ENCODE measurements at places on chromosomes 3 and 15.

DNA sequence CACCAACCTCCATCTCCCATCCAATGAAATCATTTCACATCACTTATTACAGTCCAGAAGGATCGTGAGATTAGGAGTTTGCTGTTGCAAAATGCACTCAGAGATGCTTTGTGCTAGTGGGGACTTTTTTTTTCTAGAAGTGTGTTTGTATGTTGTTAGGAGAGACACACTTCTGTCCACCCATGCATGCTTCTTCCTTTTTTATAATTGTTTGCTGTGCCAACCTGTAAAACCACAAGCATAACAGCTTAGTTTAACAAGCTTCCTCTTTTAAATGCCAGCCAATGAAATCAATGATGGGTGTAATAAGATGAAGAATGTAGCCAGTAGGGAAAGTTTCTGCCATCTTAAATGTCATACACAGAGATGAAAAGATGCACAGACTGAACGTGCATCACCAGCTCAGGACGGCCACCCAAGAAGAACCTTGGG, 305.6 kb upstream of the STT3B start:
- no peak for DNase-seq

- DNase-seq, result no peak
These were observed 46.4 kb downstream of the TMEM44 start for GRCh38 chr3:194586836-194587235.

- DNase-seq, result no peak
These were observed 293.0 kb downstream of the ADAMTS17 start for GRCh38 chr15:100048736-100049135.

DNA sequence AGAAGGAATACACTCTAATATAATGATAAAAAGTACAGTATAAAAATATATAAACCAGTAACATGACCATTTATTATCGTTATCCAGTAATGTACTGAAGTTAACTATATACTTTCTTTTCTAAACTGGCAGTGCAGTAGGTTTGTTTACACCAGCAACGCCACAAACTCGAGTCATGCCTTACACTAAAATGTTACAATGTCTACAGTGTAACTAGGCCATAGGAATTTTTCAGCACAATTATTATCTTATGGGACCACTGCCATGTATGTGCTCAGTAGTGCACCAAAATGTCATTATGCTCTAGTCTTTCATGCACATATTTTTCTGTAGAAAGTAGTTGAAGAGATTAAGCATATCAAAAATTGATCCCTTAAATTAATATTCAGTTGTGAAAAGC, 609.8 kb upstream of the BCHE start:
- no peak for DNase-seq

DNA sequence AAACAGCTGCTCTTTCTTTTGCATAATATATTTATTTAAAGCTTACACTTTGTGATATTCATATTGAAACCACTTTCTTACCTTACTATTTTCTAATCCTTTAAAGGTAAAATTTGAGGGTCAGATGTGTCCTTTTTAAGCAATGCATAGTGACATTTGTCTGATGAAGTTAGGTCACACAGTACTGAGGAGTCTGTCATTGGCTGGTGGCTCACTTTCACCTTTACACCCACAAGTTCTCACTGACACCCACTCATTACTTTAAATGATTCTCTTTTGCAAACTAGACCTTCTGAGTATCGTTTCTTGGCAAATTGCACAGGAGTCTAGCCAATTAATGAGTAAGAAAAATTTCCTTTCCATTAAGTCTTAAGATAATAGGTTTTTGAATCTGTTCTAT, 758.3 kb upstream of the ARPP21 start:
- DNase-seq, result no peak

GRCh38 chr15:42355291-42355690, 4.0 kb upstream of the CAPN3 start:
- no peak for DNase-seq

GRCh38 chr3:54604495-54604894, 323.4 kb downstream of the LRTM1 start:
- no peak for DNase-seq

DNA sequence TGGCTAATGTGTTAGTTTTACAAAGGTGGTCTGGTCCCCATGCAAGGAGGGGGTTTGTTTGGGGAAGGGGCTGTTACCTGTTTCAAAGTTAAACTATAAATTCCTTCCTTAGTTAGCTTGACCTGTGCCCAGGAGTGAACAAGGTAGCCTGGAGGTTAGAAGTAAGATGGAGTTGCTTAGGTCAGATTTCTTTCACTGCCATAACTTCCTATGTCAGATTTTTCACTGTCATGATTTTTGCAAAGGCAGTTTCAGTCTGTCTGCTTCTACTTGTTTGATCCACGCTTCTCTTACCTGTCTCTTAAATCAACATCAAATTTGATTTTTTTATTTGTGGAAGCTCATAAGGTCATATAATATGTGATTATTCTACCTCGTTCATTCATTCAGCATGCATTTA, 28.6 kb downstream of the STARD9 start:
- no peak for DNase-seq

DNA sequence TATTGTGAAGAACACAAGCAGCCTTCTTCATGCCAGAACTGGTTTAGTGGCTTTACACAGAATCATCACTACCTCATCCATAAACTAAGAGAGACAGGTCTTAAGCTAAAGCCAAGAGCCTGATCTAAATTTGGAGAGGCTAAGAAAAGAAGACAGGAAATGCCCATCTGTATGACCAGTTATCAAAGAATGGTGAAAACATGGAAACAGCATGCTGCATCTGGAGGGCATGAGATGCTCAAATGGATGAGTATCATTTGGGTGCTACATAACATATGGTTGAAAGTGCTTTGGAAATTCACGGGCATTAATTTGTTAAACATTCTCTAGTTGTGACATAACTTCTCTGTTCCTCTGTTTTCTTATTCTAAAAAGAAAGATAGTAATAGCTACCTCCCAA, 112.5 kb downstream of the CPNE4 start:
- no peak for DNase-seq

DNA sequence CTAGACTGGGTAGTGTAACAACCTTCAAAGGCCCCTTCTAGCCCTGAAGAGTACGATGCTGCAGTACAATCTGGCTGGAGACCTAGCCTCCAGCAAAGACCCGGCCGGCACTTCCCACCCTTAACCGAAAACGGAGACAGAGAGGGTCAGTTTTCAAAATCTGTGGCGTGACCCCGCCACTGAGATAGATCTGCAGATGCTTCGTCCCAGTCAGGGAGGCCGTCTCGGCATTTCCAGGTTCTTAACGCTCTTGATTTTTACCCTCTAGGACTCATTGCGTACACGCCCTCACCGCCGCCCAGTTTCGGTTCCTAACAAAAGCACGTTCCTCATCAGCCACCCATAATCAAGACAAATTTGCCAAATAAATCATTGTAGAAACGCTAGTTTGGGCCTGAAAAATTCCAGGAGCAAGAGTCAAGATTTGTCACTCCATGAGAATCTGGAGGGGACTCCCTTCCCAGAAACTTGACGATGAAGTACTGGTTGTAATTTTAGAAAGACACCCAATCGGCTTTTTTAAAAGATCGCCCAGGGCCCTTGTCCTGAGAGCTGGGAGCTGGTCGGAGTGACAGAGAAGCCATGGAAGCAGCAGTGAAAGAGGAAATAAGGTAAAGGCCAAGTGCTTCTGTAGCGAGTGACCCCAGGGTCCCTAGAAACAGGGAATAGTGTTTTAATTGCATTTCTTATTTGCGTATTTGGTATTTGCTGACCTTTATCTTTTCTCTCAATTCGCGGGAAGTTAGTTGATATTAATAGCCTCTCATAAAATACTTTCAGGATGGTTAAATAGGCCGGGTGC, 868 bp upstream of the TMEM87A start:
- DNase-seq, result peak; percentile 64

DNA sequence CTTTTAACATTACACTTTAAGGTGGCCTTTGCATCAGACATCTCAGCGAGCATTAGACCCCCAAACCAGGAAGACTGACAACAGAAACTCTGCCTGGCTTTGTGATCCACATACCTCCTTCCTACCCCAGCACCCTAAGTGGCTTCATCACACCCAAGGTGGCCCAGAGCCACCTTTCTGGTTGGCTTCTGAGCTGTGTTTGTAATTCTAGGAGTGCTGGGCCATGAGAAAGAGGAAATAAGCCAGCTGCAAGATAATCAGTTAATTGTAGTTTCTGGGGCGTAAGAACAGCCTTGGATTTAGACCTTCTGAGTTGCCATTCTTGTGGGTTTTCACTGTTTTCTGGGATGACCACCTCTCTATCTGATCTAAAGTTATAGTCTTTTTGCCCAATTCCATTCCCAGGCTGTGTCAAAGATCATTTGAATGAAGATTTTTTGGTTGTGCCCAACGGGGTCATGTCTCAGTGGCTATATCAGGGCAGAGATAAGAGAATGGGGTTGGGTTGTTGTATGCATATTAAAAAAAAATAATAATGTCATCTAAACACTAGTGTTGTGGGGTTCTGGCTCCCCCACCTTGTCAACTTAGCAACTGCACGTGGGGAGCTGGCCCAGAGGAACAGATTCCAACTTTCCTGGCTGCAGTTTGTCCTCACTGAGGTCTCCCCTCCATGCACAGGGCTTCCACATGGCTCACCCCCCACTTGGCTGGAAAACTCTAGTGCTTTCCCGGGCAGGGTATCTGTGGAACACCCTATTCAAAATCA, 234.8 kb upstream of the WNT5A start:
- DNase-seq, result no peak

DNA sequence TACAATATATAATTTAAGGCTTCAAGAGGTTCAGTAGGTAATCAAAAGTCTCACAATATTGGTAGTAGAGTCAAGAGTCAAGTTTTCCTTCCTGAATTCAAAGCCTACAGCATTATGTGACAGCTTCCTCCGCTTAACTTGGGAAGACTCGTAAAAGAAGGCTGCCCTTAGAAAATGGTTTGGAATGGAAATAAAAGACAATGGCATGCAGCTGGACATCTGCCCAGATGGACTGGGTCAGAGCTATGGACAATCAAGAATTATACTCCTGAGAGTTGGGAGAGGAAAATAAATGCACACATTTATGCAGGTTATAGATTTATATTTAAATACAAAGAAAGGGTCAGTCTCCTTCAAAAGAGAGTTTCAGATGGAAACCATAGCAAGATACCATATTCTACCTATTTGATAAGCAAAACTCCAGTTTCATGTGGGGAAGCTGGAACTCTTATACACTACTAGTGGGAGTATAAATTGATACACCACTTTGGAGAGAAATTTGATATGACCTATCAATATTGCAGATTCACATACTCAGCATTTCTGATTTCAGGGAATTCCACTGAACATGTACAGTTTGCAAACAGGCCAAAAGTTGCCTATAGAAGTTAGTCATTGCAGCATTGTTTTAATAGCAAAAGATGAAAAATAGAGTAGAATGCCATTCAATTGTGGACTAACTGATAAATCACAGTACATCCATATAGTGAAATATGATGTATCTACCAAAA, 6.1 kb downstream of the CRYBG3 start:
- peak; percentile 96 for DNase-seq

DNA sequence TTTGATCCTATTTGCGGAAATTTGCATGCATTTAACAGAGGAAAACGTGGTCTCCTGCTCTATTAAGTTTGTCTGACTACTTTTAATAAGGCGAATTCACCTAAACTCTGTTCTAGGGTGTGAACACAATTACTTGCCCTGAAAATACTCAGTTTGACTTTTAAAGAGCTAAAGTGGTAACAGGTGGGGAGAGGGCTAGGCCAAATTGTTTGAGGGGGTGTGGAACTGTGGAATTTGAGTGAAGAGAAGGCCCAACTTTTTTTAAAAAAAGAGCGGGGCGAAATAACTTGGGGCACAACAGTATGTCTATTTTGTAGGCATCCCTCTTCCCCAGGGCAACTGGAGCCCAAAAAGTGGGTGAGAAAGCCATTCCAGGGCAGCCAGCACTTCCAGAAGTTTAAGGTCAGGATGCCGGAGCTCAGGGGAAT, 580 bp upstream of the FXR1 start:
- no peak for DNase-seq

GRCh38 chr3:14935592-14936345, 11.6 kb upstream of the NR2C2 start:
- no peak for DNase-seq

- no peak for DNase-seq
These were observed 54.3 kb downstream of the RIOX2 start for GRCh38 chr3:97917813-97918536.

DNA sequence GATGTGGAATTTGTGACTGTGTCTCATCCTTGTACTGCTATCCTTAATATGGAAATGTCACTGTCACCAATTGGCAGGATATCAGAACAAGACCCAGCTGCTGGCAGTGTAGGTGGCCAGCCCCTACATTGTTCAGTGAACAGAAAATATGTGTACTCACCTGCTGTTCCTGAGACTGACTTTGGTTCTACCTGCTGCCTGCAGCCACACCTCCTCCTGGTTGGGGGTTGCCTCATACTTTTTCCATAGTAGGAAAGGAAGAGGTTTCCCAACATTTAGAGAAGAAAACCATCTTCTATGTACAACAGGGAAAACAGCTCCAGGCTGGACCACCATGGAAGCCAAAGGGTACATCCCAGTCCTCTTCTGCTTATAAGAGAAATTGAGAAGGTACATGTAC, 35.9 kb downstream of the SLC12A1 start:
- no peak for DNase-seq

DNA sequence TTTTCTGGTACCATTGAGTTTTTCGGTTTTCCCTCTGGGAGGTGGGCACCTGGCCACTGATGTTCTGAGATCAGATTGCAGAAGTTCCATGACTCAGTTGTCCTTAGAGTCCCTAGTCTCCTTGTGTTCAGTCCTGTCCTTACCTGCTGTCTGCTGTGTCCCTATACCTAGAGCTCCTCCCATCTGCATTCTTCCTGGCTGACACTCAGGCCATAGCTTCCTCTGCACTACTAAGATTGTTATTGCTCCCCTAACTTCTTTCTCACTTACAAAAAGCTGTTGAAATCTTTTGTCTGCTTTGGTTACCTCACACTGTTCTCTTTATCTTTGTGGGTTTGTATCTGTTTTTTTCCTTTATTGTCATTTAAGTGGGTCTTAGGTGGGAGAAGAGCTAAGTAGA, 13.2 kb downstream of the USP3 start:
- no peak for DNase-seq

DNA sequence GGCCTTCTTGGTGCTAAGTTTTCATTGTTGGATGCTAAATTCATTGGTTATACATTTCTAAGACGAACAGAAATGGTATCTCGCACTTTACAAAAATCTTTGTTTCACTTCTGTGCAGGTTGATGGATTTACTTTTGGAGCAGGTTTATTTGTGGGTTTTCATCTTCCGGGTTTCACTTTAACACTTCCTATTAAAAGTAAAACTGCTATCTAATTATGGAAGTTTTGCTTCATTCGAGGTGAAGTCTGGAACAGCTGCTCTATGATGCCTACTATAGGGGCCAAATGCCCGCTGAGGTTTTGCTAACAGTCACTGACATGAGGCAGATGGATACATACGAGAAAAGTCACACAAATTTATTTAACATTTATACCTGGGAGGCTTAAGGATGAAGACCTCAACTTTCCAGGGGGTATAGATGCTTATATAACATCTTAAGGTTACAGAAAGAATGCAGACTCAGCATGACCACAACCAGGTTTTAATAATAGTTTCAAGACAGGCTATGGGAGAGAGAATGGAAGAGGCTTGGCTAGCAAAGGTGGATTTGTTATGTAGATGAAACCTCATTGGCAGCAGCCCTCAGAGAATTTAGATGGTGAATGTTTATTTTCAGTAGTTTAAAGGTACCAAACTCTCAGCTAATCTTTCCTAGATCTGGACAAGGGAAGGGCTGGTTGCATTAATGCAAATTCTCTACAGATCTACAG, 54.2 kb downstream of the OSTN start:
- peak; percentile 31 for DNase-seq
